ENCODE measurements at places on chromosomes 13 and 19.

GRCh38 chr19:46603752-46604231 lies 2.7 kb downstream of the CALM3 start:
- no peak for DNase-seq

DNA sequence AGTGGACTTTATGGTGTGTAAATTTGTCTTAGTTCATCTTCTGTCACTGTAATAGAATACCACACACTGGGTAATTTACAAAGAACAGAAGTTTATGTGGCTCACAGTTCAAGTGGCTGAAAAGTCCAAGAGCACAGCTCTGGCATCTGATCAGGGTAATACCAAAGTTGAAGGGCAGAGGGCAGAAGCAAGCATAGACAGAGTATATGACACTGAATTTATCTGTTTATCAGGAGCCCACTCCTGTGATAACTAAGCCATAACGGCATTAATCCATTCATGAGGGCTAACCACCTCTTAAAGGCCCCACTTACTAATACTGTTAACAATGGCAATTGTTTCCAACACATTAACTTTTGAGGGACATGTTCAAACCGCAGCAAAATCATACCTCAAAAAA lies 4.0 kb upstream of the RFXAP start:
- no peak for DNase-seq

DNA sequence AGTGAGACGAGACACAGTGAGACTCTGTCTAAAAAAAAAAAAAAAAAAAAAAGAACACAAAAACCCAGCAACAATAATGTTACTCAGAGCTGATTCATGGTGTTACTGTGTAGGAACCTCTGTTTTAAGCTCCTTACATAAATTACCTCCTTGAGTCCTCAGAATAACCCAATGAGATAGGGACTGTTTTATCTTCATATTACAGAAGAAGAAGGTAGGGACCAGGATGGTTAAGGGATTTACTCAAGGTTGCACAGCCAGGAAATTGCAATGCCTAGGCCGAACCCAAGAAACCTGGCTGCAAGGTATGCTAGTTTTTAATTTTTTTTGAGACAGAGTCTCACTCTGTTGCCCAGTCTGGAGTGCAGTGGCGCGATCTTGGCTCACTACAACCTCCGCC lies 1.5 kb upstream of the DAND5 start:
- no peak for DNase-seq

- DNase-seq = peak; percentile 64
Measured at GRCh38 chr19:45886427-45887199, 672 bp upstream of the IRF2BP1 start.

DNA sequence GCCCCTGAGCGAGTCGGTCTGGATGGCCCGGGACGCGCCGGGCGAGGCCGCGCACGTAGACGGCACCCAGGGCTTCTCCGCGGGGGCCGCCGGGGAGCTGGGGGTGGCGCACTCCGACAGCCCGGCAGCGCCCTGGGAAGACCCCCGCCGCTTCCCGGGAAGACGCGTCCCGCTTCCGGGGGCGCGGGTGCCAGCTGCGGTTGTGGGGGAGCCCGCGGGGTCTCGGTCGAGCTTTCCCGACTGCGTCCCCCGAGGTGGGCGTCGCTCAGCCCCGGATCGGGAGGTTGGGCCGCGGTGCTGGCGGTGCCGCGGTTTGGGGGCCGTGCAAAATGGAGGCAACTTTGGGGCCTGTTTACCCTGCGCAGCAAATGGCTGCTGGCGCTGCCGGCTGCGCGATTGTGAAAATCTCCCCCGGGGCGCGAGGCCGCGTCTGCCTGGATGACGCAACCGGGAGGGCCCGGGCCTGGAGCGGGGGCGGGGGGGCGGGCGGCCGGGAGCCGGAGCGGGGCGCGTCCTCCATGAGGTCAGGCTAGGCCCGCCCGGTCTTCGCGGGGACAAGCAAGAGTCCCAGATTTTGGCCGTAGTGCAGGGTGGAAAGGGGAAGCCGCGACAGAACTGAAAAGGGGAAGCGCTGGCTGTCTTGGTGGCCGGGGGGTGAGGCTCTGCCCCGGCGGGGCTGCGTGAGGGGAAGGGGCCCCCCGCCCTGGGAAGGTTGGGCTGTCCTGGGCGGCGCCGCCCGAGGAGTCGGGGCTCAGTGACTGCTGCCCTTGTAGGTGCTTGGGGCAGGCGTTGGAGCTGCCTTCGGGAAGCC lies 11.3 kb downstream of the PEAK3 start:
- DNase-seq = no peak

DNA sequence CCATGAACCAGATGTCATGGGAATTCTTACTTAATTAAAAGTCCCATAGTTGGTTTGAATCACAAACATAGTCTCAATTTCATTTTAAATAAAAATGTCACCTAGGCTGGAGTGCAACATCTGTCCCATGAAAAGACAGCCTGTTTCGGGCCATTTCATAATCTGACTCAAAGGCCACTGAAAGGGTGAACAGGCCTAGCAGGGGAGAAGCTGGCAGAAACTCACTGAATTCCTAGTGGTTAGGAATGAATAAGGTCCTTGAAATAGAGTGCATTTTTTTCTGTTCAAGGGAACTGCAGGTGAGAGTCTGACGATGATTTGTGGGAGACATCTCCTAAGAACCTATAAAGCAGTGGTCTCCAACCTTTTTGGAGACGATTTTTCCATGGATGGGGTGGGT lies 44.0 kb upstream of the PCCA start:
- no peak for DNase-seq

GRCh38 chr19:45523642-45524256 lies 16.5 kb downstream of the VASP start:
- peak; percentile 89 for DNase-seq

DNA sequence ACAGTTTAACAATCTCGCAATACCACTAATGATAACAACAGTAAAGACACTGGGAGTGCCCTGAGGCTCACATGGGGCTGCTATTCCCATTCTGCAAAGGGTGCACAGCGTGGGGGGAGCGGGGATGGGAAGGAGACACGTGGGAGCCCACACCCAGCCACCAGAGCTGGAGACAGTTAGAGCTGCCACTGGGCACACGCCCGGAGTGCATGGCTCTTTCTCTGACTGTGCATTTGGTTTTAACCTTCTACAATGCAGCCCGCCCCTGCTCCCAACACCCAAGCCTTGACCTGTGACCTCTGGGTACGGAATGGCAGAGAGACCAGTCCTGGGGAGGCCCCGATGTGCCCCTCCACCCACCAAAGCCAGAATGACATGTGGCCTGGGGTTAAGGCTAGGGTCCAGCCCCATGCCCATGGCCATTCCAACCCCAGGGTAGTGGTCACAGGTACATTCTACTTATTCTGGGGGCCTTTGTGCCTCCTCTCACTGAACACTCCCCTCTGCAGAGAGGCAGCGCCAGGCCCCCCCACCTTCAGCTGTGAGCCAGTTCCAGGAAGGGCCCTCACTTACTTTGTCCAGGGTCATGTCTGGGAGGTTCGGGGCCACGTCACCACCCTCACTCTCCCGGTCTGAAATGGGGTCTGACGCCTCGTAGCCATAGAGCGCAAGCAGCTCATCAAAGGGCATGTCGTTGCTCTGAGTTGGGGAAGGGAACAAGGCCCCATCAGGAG lies 17.1 kb downstream of the MIER2 start:
- DNase-seq = no peak

Measured in NCI-H187 treated with DMSO at 0.1 percent for 48 hours (cell line).